ENCODE measurements at places on chromosomes 7 and 10. TPM values are rescaled to one million over a fixed set of nuclear protein-coding genes. Genes with fewer than 3 reads are reported as not detected.
A peak's percentile ranks its signal among the peaks of the same experiment; 100 is the strongest.

DNA sequence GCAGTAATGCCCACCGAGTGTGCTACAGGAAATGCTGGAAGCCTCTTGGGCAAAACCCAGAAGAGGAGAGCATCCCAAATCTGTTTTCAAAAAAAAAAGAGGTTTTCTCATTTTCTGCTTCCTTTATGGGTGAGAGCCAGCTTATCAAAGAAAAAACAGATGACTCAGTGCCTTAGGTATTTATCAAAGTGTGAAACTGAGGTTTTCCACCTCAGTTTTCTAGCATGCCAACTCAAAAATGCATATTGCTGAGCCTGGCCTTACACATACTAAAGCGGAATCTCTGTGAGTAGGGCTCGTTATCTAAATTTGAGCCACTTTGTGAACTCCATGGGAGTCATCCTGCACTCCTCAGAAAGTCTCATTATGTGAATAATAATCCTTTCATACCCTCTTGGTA is 705.1 kb downstream of the SUGCT start:
- H3K4me1 ChIP-seq, result no peaks in the 10 kb centered on the region

SPAM1 gene
- not detected for total RNA-seq

DNA sequence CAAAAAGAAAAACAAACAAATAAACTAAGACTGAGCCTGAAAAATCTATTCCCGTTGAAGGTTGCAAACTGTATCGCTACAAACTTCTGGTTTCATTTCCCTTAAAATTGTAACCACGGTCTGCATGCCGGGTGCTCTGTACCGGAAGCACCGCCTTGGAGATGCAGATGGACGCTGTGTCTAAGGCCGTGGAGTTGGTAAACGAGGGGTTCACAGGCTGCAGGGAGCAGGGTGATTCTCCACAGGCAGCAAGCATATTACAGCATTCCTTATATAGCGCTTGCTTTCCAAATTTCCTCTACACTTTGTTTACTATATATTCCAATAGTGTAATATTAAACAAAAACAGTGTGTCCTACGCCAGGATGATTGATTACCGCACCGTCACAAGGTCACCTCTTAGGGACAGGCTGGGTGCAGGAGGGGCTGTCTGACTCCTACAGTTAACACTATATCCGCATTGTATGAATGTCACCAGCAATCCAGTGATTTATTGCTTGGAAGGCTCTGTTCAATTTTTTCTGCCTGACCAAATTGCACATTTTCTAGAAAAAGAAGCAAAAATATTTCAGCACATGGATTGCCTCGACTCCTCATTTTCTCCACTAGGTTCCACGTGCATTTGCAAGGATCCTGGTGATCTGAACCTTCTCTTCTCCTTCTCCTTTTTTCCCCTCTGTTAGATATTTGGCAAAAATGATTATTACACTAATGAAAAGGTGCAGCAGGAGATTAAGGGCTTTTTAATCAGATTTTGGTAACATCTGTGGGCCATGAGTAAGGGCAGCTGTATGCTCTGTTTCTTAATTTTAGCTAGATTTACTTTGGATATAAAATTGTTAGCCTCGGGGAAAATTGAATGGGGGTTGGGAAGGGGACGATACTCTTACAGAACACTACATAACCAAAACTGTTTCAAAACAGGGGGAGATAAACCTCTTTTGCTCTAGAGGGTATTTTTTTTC is 325.8 kb upstream of the MGMT start:
- no peaks in the 10 kb centered on the region for H3K4me1 ChIP-seq
- H3K27me3 ChIP-seq, result no peaks in the 10 kb centered on the region
- no peaks in the 10 kb centered on the region for H3K36me3 ChIP-seq

PSTK gene
- total RNA-seq, result 4.4 TPM

- H3K27ac ChIP-seq, result no peak overlapping the region
- peaks cover 4% of the 10 kb centered on the region for H3K4me1 ChIP-seq
- no peaks in the 10 kb centered on the region for H3K36me3 ChIP-seq
- no peaks in the 10 kb centered on the region for H3K27me3 ChIP-seq
- H3K4me3 ChIP-seq, result no peak overlapping the region
- DNase-seq, result no peak
These were observed 41.3 kb downstream of the TES start for GRCh38 chr7:116251675-116252074.

EN2 gene
- total RNA-seq, result not detected

DNA sequence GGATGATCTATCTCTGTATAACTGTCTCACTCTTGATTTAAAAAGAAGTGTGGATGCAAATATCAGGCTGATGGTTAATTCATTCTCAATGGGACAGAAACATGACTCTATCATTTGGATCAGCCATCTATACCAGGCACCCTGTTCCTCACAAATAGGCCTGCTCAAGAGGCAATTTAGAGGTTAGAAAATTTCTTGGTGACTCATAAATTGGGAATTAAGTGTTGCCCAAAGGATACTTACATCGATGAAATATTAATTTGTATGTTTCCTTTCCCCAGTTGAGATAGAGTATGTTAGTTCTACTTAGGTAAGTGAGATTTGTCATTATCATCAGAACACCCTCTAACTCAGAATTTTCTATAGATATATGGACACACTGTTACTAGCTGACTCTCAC is 57.7 kb downstream of the PRSS58 start:
- H3K4me1 ChIP-seq, result no peaks in the 10 kb centered on the region
- no peak for DNase-seq
- no peak overlapping the region for H3K4me3 ChIP-seq
- H3K27ac ChIP-seq, result no peak overlapping the region
- no peaks in the 10 kb centered on the region for H3K36me3 ChIP-seq

DNA sequence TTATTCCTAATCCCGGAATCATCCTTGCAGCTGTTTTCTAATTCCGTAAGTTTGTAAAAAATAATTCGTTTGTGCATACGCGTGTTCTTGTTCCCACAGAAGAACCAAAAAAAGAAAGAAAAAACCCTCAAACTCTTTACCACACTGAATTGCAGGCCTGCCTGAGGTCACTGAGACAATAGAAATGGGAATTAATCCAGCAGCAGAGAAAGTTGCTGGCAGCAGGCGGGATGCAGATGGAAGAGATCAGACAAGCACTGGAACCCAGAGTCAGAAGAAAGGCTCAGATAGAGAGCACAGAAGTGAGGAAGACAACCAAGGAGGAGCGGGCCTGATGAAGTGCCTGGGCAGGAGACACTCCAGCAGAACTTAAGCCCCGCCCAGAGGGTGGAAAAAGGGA is 141.5 kb upstream of the VWC2 start:
- no peak overlapping the region for H3K4me3 ChIP-seq
- H3K4me1 ChIP-seq, result no peaks in the 10 kb centered on the region
- H3K27ac ChIP-seq, result no peak overlapping the region
- H3K36me3 ChIP-seq, result no peaks in the 10 kb centered on the region
- H3K27me3 ChIP-seq, result no peaks in the 10 kb centered on the region

AGK gene
- 33.4 TPM for total RNA-seq

DNA sequence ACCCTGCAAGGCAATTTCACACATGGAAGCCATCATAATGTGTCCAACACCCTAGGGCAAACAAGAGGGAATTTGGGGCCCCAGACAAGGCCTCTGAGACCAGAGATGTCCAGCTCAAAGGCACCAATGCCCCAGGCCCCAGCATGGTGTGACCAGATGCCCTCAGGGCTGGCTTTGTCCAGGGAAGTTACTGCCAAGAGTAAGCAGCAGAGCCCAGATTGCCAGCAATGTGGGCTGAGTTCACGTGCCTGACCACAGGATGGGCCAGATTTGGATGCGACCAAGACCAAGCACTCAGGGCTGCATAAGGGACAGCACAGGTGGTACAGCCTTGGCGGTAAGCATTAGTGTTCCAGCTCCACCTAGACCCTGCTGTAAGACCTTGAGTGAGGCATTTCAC is 12.7 kb downstream of the MYOF start:
- H3K27ac ChIP-seq, result peak overlapping the region; percentile 76
- peaks cover 35% of the 10 kb centered on the region for H3K4me1 ChIP-seq
- H3K27me3 ChIP-seq, result no peaks in the 10 kb centered on the region
- no peak overlapping the region for H3K4me3 ChIP-seq

GRCh38 chr7:127858915-127859189 is 172.4 kb downstream of the LRRC4 start:
- no peak overlapping the region for H3K4me3 ChIP-seq
- no peak overlapping the region for H3K27ac ChIP-seq
- H3K4me1 ChIP-seq, result no peaks in the 10 kb centered on the region
- no peak for DNase-seq
- H3K36me3 ChIP-seq, result no peaks in the 10 kb centered on the region
- no peaks in the 10 kb centered on the region for H3K27me3 ChIP-seq

DDC gene
- total RNA-seq, result not detected

GIMAP8 gene
- total RNA-seq, result 7.5 TPM

DNA sequence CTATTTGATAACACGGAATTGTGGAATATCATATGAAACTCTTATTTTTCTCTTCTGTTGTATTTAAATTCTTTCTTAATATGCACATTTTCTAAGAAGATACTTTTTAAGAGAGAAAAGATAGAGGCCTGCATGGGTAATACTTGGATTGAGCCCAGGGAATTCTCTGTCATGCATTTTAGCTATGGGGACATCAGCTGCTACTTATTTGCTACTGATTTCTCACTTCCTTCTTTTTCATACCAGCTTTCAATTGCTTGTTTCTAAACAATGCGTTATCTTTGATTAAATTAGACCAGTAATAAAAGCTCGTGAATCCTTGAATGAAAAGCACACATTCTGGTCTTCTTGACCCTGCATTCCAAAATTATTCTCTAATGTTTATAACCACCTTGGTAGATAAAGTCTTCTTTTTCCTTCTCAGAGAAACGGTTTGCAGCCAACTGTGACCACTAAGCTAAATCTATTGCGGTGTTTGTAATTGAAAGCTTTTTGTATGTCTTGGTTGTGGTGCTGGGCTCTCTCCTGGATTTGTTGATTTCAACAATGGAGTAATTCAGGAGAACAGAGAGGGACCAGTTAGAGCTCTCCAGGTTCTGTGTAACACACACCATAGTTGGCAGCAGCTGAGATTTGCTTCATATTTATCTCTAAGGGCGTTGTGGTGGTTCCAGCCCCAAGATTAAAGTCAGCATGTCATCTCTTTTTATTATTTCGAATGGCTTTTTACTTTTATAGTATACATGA is 139.3 kb downstream of the PPP1R9A start:
- H3K27ac ChIP-seq, result no peak overlapping the region
- DNase-seq, result no peak
- peaks cover 8% of the 10 kb centered on the region for H3K4me1 ChIP-seq
- no peaks in the 10 kb centered on the region for H3K36me3 ChIP-seq
- H3K27me3 ChIP-seq, result no peaks in the 10 kb centered on the region

DNA sequence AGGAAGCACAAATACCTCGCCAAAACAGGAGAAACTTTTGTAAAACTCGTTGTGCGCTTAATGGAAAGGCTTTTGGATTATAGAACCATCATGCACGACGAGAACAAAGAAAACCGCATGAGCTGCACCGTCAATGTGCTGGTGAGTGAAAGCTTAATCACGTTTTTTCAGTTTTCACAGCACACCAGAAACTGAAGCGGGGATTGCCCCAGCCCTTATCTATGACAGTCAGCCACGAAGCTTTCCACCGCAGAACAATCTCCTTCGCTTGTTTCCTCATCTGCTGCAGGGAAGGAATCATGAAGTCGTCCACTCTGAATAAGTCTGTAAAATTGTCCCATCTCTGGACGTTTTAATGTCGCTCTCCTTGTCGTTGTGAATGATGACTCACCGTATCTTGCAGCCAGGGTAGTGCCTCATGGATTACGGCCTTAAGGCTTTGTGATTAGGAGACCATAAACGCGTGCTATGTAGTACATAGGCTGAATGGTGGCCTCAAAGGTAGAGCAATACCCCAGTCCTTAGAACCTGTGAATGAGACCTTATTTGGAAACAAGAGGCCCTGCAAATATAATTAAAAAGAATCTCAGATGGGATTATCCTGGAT is 174.9 kb upstream of the NPS start:
- H3K27me3 ChIP-seq, result no peaks in the 10 kb centered on the region
- DNase-seq, result no peak
- H3K27ac ChIP-seq, result no peak overlapping the region
- H3K36me3 ChIP-seq, result peaks cover 12% of the 10 kb centered on the region

DNA sequence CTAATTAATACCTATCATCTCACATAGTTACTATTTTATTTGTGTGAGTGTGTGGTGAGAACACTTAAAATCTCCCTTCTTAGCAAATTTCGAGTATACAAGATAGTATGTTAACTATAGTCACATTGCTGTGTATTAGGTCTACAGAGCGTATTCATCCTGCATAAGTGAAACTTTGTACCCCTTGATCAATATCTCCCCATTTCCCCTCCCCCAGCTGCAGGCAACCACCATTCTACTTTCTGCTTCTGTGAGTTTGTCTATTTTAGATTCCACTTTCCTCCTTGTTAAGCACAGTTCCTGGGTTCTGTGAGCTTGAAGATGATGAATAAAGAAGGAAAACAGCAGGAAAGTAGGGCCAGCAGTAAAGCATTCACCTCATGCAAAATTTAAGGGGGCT is 42.4 kb downstream of the MRPS33 start:
- H3K4me3 ChIP-seq, result no peak overlapping the region
- H3K36me3 ChIP-seq, result no peaks in the 10 kb centered on the region
- no peak for DNase-seq

GRCh38 chr10:11424456-11425295 is 186.8 kb downstream of the USP6NL start:
- no peaks in the 10 kb centered on the region for H3K36me3 ChIP-seq
- no peaks in the 10 kb centered on the region for H3K4me1 ChIP-seq
- H3K4me3 ChIP-seq, result no peak overlapping the region
- H3K27ac ChIP-seq, result no peak overlapping the region
- DNase-seq, result peak; percentile 50

- H3K27ac ChIP-seq, result no peak overlapping the region
- DNase-seq, result no peak
- H3K4me1 ChIP-seq, result no peaks in the 10 kb centered on the region
- no peak overlapping the region for H3K4me3 ChIP-seq
- no peaks in the 10 kb centered on the region for H3K27me3 ChIP-seq
These were observed 612.9 kb downstream of the SORCS1 start for GRCh38 chr10:106551501-106552062.

DNAJC12 gene
- 7.8 TPM for total RNA-seq

HOXA9 gene
- total RNA-seq, result 0.63 TPM

DNA sequence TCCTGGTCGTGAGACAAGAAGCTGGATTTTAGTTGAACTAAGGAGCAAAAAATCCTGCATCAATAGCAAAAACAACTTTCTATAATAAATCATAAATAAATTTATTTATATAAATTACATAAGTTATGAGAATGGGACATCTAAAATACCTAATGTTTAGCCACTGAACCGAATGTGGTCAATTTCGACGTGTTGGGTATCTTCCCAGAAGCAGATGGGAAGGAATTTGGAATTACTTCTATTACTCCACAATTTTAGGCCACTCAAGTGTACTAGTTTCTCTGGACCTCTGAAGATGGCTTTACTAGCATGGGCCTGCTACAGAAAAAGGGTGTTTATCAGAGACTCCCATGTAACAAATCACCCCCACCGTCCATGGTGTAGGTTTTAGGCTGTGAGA is 172.0 kb downstream of the PRPF18 start:
- H3K27ac ChIP-seq, result no peak overlapping the region
- no peaks in the 10 kb centered on the region for H3K27me3 ChIP-seq
- no peaks in the 10 kb centered on the region for H3K36me3 ChIP-seq

WDFY4 gene
- total RNA-seq, result 1.1 TPM

All from thyroid gland (tissue), 4 donors.